NCI-H1930 (cell line): ENCODE measurements at places on chromosomes 7 and 10.

DNA sequence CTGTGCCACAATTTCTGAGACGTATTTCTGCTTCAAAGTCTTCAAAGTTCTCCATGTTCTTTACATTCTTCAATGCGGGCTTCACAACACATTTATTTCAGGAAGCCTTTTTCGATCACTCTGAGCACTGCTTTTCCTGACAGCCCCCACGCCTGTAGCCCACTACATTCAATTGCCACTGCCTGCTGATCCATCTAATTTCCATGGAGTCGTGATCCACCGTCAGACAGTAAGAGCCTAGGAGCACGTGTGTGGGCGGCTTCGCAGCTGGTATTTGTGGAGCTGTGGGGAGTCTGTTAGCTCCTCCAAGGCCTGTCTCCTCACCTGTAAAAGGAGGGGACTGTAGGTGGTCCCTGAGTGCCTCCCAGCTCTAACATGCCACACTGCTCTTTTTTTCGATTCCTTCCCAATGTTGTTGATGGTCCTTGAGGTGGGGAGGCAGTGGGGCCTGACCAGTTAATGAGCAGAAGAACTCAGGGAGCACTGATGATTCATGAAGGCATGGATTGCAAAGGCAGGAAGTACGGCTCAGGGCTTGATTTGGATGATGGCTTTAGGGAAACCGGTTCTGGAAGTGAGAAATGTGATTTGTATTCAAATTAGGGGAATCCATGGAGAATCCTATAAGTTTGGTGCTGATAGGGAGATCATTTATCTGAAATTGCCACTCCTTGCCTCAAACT is 401.1 kb upstream of the PODXL start:
- DNase-seq = no peak

DNA sequence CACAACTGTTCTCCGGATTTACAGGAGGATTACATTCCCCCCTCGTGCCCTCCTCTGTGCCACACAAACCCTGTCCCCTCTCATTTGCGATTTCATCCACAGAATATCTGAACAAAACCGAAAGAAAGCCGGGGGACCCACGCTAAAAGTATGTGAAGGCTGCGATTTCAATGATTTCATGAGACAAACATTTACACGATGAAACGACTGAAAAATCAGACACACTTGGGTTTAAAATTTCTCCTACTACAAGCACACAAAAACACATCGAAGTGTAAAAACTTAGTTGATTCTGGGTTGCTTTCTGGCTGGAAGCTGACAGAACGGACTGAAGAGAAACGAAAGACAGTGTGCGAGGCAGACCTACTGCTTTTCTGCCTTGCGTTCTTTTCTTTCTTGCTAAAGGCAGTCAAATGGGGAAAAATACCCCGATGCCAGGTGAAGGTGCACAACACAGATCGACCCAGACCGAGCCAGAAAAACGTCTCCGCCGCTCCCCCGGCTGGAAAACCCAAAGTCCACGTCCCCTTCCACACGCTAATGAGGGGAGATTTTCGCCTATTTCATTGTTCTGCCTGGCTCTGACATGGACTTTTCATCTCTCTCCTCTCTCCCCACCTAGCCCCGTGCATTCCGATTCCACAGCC is 1.2 kb downstream of the HIPK2 start:
- no peak for DNase-seq

DNA sequence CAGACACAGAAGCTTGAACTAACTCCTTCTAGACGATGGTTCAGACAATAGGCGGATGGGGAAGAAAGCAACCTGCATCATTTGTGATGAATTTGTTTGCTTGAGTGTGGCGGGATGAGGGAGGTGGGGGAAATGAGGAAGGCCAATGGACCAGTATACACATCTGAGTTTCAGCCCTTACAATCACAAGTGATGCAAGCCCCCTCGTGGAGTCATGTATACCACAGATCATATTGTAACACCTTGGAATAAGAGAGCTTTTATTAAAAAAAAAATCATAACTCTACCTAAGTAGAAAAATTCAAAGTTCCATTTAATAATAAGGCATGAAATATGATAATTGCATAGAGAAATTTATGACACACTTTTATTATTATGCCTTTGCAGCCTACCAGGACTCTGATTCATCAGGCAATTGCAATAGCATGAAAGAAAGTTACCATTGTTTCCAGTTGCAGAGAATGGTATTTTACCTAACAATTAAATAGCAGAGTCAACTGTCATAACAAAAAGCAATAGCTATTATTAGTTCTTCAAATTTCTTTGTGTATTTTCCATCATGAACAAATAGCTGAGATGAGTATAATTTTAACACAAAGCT is 230.2 kb upstream of the AKR1E2 start:
- no peak for DNase-seq

DNA sequence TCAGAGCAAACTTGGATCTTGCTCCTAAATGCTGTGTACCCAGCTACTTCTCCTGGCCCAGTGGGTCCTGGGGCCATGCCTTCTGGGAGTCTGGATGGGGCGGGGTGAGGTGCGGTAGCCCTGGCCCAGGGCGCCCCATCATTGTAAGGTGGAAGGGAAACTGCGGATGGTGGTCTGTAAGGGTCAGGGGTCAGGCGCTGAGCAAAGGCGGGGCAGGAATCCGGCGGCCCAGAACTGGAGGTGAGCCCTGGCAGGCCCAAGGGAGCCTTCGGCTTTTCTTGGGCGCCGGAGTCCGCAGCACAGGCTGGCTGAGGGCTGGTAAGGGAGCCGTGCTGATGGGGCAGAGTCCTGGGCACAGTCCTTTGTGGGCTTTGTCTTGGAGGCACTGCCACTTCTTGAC is 66.5 kb upstream of the CTBP2 start:
- no peak for DNase-seq

GRCh38 chr10:48946891-48947500 is 7.4 kb upstream of the LRRC18 start:
- DNase-seq = no peak

- no peak for DNase-seq
Observed at GRCh38 chr10:36251068-36251467, 609.0 kb upstream of the FZD8 start.

DNA sequence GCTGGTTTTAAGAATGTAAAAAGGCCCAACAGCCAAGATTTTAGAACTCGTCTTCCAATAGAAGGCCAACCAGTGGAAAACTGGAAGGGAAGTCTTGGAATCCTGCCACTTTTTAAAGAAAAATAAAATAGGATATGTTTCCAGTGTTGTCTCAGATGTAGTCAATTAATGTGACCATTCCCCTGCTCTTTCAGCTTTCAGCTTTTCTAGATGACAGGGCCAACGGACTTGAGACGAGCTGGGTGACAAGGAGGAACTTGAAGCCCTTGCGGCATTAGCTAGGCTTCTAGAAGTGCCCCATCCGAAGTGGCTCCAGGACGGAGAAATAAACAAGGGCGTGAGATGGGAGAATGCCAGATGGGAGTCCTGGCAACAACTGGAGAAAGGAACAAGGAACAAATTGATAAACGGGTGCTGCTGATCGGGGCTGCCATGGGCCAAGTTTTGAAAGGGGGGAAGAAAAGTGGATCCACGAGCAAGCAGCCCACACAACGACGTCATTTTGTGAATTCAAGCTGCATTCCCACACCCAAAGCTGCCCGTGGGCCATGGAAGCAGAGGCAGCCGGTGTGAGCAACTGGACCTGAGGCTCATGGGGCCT is 42.3 kb downstream of the CTBP2 start:
- no peak for DNase-seq

DNA sequence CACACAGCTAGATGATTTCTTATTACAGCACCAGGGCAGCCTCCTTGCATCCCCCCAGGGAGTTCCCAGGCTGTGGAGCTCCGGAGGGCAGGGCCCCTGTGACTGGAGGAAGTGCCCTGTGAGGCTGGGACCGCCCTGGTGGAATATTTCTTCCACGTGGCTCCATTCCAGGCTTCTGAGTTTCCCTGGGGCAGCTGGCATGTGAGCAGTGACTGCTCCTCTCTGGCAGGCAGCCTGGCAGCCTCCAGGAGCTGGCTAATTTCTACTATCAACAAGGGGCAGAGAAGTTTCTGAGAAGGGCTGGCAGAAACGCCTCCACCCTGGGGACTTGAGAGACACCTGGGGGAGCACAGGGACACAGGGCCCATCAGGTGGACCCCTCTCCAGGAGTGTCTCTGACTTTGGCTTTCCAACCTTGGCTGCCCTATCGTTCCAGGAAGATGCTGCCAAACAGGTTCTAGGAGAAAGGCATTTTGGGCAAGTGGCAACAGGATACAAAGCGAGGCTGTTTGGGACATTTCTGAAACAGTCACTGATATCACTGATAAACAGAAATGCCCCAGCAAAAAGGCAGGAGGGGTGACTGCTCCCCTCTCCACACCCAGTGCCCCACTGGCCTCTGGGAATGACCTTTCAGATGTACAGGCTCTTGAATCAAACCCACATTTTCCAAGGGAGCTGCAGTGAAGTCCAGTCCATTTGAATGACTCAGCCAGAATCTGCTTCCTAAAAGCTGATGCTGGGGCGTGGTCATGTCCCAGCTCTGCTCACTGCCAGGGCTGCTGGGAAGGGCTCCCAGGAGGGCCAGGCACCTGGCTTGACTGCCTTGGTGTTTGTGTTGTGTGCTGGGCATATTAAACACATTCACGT is 16.1 kb downstream of the MYOF start:
- no peak for DNase-seq

DNA sequence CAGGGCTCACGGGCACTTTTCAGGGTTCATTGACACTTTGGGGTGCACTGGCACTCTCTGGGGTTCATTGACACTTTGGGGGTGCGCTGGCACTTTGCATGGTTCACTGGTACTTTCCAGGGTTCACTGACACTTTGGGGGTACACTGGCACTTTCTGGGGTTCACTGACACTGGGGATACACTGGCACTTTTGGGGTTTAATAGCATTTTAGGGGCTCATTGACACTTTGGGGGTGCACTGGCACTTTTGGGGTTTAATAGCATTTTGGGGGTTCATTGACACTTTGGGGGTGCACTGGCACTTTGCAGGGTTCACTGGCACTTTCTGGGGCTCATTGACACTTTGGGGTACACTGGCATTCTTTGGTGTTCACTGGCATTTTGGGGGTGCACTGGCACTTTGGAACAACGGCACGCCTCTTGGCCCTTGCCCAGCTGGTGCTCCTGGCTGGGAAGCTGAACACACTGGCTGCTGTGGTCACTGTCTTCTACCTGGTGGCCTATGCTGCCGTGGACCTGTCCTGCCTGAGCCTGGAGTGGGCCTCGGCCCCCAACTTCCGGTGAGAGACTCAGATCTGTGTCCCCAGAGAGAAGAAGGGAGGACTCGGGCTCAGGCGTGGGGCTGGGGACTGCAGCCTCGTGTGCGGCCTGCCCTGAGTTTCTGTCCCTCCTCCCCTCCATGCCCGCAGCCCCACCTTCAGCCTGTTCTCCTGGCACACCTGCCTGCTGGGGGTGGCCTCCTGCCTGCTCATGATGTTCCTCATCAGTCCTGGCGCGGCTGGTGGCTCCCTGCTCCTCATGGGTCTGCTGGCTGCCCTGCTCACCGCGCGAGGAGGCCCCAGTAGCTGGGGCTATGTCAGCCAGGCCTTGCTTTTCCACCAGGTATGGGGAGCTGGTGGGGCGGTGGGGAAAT is 6.2 kb upstream of the TRIP6 start:
- no peak for DNase-seq

GRCh38 chr10:78351283-78351682 is 317.6 kb downstream of the RPS24 start:
- DNase-seq = no peak

- DNase-seq = no peak
Observed at GRCh38 chr7:111438369-111439289, 123.7 kb downstream of the IMMP2L start.

DNA sequence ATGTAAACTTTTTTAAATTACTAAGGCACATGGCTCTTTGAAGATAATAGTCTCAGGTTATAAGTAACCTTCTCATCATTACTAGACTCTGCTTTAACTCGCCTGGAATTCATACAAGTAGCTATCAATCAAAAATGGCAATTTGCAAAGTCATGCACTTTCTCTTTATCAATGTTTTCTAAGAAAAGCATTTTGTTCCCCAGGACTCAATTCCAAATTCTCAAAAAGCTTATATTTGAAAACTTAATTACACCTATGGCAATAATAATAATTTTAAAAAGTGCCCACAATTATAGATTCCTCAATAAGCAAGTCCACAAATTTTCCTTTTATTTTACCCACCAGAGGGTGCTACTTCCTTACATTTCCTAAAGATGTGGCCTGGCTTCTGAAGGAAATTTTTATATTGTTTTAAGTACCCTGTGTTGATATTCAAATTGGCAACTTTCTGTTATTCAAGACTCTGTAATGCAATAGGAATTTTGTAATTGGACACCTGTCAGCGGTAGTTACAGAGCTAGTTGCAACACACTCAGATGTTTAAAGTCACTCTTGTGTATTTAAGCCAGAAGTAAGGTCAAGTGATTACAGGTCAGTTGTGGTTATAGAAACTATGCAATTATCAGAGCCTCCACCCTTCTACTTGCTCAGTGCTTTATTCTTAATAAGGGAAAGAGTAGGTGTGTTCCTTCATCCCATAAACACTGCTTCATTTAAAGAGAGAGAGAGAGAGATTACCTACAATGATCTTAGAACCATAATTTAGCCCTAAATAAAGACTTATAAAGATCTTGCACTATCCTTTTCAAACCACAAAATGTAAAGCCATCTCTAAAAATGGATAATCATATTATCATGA is 47.1 kb upstream of the HYAL4 start:
- peak; percentile 13 for DNase-seq

DNA sequence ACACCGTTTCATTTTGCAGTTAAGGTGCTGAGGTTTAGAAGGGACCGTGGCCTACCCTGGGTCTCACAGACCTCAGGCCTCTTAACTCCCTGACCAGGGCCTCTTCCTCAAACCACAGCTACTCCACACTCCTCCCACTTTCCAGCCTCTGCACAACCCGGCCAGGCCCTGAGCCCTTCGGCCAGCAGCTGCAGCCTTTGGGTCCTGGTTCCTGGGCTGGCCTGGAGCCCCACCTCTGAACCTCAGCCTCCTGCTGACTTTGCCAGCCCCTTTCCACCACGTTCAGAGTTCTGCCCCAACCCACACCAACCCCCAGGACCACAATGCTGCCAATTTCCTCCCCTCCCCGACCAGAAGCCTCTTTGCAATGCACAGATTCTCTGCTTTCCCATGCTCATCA is 84.1 kb downstream of the VOPP1 start:
- no peak for DNase-seq

DNA sequence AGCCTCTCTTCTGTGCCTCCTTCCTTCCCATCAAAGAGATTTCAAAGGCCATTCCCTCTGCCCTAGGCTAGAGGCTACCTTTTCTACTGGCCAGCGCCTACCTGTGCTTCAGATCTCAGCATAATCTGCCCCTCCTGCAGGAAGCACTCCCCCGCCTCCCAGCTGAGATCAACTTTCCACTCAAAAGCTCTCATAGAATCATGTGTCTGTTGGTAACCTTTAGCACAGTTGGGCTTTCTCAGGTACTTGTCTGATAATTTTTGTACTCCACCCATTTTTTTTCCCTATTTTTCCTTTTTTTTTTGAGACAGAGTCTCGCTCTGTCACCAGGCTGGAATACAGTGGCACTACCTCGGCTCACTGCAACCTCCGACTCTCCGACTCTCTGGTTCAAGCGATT is 231.0 kb upstream of the PRSS58 start:
- no peak for DNase-seq

- DNase-seq = no peak
Observed at GRCh38 chr10:114603948-114604347, 54.1 kb downstream of the ABLIM1 start.

- DNase-seq = peak; percentile 42
Observed at GRCh38 chr7:25093268-25093826, 31.7 kb downstream of the CYCS start.

- DNase-seq = no peak
Observed at GRCh38 chr10:119755446-119755845, 29.6 kb downstream of the INPP5F start.

- DNase-seq = no peak
Observed at GRCh38 chr7:108226816-108227299, 96.7 kb upstream of the LAMB4 start.

GRCh38 chr7:7443806-7444350 is 91.8 kb downstream of the COL28A1 start:
- DNase-seq = no peak
